ENCODE measurements at places on chromosomes 13 and 19.

DNA sequence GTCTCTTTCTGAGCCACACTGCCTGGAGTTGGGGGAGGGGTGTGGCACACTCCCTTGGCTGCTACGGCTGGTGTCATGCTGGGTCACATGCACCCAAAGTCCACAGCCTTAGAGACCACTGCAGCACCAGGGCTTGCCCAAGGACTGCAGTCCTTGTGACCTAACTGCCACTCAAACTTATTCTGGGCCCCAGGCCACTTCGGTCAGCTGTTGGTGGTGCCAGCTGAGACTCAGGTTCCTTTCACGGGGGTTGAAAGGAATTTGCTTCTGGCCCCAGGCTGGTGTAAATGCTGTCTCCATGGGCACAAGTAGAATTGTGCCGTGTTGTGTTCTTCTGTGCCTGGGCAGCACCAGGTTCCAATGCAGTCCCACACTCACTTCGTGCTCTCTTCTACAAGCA is 9.5 kb upstream of the VN1R1 start:
- DNase-seq: no peak

GRCh38 chr19:15588265-15588664 is 26.8 kb upstream of the CYP4F8 start:
- no peak for DNase-seq

GRCh38 chr13:104006625-104007075 is 940.4 kb upstream of the SLC10A2 start:
- DNase-seq: no peak

GRCh38 chr19:4414144-4414799 is 11.8 kb downstream of the CHAF1A start:
- DNase-seq: no peak

DNA sequence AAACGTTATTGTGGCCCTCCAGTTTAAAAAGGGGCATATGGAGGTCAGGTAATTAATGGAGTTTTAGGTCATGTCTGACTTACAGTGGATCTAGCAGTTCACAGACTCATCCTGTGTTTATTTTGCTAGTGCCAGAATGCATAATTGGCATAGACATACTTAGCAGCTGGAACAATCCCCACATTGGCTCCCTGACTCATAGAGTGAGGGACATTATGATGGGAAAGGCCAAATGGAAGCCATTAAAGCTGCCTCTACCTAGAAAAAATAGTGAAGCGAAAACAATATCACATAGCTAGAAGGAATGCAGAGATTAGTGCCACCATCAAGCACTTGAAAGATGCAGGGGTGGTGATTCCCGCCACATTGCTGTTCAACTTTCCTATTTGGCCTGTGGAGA is 610.7 kb downstream of the SLITRK5 start:
- no peak for DNase-seq

GRCh38 chr19:1469255-1470054 is 9.6 kb downstream of the C19orf25 start:
- DNase-seq: peak; percentile 40

GRCh38 chr19:48752496-48753365 is at the start of gene FUT1:
Gene FUT1, minus strand, starts transcription at chr19:48752641. Its CDS starts 1,360 bp downstream, at chr19:48751281.
- no peak for DNase-seq

DNA sequence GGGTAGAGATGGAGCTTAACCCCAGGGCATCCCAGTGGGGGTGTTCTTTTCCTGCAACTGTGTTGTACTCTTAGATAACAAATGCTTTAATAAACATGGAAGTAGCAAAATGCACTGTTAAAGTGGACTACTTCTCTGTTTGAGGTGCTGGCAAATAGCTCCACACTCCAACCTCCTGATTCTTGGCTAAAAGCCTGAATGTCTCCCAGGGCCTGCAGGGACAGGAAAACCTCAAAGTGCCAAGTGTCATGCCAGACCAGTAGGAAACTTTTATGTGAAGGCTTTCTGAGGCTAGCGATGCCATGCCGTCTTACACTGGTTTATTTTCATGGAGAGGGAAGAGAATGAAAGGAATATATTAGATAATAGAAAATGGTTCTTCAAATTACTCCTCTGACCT is 6.8 kb downstream of the FREM2 start:
- DNase-seq: no peak

GRCh38 chr13:99501848-99502301 is 603 bp downstream of the TM9SF2 start:
- DNase-seq: peak; percentile 48

DNA sequence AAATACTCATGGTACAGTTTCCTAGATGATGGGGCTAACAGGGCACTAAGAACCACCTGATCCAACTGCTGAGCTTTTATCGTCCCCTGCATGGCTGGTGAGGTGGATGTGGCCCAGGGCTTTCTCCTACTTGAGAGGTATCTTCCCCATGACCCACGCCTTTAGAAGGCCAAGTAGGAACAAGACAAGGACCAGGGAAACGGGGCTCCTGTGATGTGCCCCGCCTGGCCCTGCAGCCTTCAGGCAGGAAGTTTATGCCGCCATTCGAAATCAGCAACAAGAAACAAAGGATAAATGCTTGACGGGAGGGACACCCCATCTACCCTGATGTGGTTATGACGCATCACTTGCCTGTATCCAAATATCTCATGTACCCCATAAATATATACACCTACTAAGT is 4.1 kb downstream of the NLRP13 start:
- DNase-seq: no peak

DNA sequence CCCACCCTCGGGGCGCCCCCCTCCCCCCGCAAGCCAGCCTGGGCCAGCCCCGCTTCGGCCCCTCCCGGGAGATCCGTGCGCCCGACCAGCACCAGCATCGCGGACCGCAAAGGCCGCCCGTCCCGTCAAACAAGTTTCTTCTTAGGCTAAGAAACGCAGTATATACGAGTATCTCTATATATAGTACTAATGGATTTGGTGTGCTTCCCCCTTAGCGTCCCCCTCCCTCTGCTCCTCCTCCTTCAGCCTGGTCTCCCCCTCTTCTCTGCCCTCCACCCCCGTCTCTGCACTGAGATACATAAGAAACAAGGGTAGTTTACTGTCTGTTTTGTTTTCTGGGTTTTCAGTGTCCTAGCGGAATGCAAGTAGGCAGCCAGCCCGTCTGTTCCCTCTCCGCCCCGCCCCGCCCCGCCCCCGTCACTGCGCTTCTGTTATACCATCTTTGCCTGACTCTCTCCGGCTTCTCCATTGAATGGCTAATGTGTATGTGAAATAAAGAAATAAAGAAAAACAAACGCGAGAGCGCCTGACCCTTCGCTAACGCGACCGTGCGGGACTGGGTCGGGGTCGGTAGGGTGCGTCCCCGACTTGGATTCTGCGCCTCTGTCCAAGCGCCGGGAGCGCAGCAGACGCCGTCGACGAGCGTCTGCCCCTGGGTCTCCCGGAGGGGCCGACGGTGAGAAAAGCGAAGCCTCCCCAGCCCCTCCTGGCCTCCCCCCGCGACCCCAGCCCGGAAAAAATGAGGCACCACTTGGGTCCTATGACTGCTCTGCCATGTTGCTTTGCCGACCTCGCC is 4.2 kb downstream of the LYL1 start:
- no peak for DNase-seq

Measured in stimulated activated CD8-positive, alpha-beta memory T cell treated with anti-CD3 and anti-CD28 coated beads, Interleukin-4, amount 100 ng/mL, for 48 hours (primary cell).